IgD-negative memory B cell (primary cell): ENCODE measurements at places on chromosomes 1 and 21. TPM values are rescaled to one million over a fixed set of nuclear protein-coding genes. Genes with fewer than 3 reads are reported as not detected.

Gene C1QB
- polyA plus RNA-seq: not detected

Gene FAM72B
- 1.1 TPM for polyA plus RNA-seq

Gene CELA2B
- polyA plus RNA-seq: not detected

Gene FABP3
- polyA plus RNA-seq: not detected

Gene INAVA
- polyA plus RNA-seq: not detected

Gene SPATA21
- polyA plus RNA-seq: not detected

Gene LCE2B
- polyA plus RNA-seq: not detected

Gene MYCBP
- polyA plus RNA-seq: 35.6 TPM

Gene FCRL2
- polyA plus RNA-seq: 52.3 TPM

Gene CYP4A11
- not detected for polyA plus RNA-seq

Gene NTMT2
- not detected for polyA plus RNA-seq

Gene HNRNPU
- 339 TPM for polyA plus RNA-seq

Gene NEGR1
- polyA plus RNA-seq: not detected

Gene NTRK1
- polyA plus RNA-seq: not detected

Gene AVPR1B
- polyA plus RNA-seq: not detected

Gene ESRRG
- polyA plus RNA-seq: 0.43 TPM

Gene KCNN3
- polyA plus RNA-seq: 0.88 TPM

Gene KCNJ10
- not detected for polyA plus RNA-seq

Gene CD1B
- polyA plus RNA-seq: not detected

Gene TMEM79
- polyA plus RNA-seq: 9.3 TPM

Gene NBPF9
- 7.7 TPM for polyA plus RNA-seq

Gene OR2T2
- not detected for polyA plus RNA-seq

Gene APOBEC4
- polyA plus RNA-seq: not detected

Gene RNF186
- polyA plus RNA-seq: not detected
